Kasumi-1 (cell line): ENCODE measurements at places on chromosomes 5 and 9.

- DNase-seq, result no peak
Observed at GRCh38 chr5:117201001-117201400, 626.4 kb upstream of the SEMA6A start.

- DNase-seq, result no peak
Observed at GRCh38 chr5:78648359-78649210, at the start of gene LHFPL2. Gene LHFPL2, minus strand, starts transcription at chr5:78648772. Its CDS starts 138,559 bp downstream, at chr5:78510213.

GRCh38 chr5:14449052-14449661 lies 132.4 kb upstream of the OTULINL start:
- DNase-seq, result no peak

- DNase-seq, result no peak
Observed at GRCh38 chr5:53006911-53007890, 18.0 kb downstream of the ITGA2 start.

GRCh38 chr9:124365036-124365435 lies 50.2 kb downstream of the PSMB7 start:
- DNase-seq, result no peak

DNA sequence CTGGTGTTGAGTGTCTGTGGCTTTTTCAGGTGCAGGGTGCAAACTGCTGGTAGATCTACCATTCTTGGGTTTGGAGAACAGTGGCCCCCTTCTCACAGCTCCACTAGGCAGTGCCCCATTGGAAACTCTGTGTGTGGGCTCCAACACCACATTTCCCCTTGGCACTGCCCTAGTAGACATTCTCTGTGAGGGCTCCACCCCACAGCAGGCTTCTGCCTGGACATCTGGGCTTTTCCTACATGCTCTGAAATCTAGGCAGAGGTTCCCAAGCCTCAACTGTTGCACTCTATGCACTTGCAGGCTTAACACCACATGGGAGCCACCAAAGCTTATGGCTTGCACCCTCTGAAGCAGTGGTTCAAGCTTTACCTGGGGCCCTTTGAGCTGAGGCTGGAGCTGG lies 80.9 kb downstream of the BARX1 start:
- DNase-seq, result no peak

GRCh38 chr5:69368458-69369339 lies 621 bp downstream of the AK6 start:
- no peak for DNase-seq
